Stimulated activated CD4-positive, alpha-beta T cell treated with anti-CD3 and anti-CD28 coated beads, Interleukin-4, amount 100 ng/mL, for 48 hours (primary cell): ENCODE measurements at places on chromosomes 1 and 21.
A peak's percentile ranks its signal among the peaks of the same experiment; 100 is the strongest.

GRCh38 chr1:99527078-99527477, 118.8 kb upstream of the PALMD start:
- DNase-seq: no peak

GRCh38 chr21:29164323-29164942, 34.0 kb downstream of the MAP3K7CL start:
- DNase-seq: no peak

DNA sequence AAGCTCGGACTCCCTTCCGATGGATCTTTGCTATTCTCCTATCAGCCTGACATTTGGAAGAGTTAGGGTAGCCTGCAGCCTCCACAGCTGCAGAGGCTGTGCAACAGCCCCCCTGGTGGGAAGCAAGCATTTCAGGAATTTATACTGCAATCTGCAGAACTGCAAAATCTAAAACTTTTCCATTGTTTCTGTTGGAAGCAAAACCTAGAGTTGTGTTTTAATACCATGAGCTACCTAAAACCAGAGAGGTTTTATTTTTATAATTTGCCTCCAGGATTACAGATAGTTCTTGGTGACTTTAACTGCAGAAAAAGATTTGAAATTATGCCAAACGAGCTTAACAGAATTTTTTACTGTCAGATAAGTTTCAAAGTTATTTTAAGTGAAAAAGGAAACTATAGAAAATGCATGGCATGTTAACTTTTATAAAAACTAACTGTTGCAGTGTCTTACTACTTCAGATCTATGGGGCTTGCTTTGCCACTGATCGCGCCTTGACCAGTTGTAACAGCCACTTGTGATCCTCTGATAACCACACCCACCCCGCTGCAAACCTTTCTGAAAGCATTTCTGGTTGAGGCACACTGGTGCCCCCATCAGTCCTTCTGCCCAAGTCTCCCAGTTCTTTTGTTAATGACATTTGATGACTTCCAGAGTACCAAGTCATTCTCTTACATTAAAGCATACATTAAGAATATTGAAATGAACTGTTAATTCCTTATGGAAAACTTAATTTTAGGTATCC, 64.8 kb downstream of the PRDM2 start:
- no peak for DNase-seq

DNA sequence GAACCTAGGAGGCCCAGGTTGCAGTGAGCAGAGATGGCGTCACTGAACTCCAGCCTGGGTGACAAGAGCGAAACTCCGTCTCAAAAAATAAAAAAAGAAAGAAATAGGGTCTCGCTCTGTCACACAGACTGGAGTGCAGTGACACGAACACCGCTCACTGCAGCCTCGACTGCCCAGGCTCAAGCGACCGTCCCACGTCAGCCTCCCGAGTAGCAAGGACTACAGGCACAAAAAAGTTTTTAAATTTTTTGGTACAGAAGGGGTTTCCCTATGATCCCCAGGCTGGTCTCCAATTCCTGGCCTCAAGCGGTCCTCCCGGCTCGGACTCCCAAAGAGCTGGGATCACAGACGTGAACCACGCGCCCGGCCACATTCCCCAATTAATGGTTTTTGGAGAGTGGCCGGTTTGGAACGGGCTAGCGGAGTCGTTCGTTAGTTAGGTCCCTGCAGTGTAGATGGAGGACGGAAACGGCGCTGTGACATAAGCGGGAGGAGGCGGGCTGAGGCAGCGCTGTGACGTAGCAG, 611 bp upstream of the GUK1 start:
- no peak for DNase-seq

DNA sequence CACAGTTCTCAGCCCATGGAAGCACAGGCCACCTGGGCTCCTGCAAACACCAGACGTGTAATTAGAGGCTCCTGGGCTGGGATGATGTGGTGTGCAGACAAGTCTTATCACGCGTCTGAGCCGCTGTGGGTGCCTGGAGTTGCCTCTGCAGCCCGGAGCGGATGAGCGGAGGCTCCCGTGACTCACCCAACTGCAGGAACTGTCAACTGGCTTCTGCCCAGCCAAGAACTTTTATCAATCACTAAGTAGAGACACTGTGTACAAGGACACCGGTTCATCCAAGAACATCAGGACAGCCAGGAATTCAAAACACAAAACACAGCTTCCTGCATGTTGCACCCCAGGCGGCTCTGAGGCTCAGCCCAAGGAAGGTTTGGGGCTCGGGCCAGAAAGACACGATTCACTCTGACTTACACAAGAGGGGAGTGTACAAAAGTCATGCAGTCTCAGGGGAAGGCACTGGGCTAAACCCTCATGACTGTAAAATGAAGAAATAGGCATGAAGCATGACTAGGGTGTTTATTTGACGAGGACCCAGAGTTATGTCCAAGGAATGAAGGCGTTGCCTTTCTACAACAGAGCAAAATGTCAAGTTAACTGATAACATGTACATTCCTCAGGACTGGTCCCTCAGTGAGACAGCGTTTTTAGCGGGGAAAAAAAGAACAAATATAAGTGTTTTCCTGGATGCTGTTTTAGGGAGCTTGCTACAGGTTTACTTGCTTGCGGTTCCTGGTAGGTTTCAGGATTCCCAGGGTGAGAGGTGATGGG, 21.1 kb downstream of the ERRFI1 start:
- no peak for DNase-seq

DNA sequence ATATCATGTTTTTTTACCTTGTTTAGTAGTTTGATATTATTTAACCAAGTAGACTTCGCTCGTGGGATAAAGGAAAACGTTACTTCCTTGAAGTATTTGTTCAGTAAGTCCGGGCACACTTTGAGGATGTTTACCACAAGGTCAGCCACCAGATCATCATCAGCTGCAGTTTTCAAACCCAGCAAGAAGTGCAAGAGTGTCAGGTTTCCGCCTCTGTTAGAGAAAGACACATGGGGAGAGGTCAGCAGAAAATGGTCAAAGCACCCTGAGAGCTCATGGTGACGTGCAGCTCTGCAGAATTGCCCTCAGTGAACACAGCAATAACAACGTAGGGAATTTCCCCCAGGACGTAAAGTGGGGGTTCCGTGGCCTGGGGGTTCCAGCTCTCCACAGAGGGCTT, 24.4 kb downstream of the URB1 start:
- no peak for DNase-seq

- DNase-seq: no peak
Measured at GRCh38 chr1:224805889-224806288, 123.6 kb upstream of the DNAH14 start.

DNA sequence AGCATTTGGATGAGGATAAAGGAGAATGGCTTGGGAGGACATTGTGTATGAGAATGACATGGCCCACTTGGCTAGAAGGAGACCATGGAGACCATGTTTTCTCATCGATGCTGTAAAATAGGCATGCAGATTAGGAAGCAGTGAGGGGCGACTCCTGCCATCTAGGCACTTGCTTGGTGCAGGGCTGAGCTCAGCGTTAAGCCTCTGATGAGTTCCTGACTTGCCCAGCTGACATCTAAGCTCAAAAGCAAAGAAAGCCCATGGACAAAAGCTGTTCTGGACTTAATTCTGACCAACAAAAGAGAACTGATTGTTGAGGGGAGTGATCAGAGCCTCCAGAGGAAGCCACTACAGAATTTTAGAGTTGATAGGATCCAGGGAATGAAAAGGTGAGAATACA, 74.5 kb downstream of the LRRN2 start:
- no peak for DNase-seq

DNA sequence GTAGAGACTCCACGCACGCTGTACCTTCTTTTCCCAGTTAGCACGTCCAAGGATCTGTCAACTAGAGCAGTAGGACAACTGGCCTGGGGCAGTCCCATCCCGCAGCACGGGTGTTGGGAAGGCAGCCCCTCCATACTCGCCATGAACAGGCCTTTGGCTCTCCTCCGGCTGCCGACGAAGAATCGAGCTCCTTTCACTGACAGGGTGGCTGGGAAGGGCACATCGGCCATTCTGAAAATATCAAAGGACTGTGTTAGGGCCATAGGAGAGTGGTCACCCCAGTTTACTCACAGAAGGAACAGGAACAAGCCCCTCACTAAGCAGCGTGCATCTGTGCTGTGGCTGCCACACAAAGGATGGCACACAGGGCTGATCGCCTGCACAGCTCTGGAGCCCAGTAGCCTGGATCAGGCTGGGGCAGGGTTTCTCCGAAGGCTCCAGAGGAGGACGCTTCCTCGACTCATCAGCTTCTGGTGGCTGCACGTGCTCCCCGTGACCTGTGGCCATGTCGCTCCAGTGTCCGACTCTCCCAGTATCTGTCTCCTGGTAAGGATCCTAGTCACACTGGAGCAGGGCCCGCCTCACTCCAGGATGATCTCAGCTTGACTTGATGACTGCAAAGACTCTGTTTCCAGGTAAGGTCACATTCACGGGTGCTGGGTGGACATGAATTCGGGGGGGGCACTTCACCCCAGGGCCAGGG, 8.9 kb downstream of the KRTAP10-1 start:
- DNase-seq: no peak

DNA sequence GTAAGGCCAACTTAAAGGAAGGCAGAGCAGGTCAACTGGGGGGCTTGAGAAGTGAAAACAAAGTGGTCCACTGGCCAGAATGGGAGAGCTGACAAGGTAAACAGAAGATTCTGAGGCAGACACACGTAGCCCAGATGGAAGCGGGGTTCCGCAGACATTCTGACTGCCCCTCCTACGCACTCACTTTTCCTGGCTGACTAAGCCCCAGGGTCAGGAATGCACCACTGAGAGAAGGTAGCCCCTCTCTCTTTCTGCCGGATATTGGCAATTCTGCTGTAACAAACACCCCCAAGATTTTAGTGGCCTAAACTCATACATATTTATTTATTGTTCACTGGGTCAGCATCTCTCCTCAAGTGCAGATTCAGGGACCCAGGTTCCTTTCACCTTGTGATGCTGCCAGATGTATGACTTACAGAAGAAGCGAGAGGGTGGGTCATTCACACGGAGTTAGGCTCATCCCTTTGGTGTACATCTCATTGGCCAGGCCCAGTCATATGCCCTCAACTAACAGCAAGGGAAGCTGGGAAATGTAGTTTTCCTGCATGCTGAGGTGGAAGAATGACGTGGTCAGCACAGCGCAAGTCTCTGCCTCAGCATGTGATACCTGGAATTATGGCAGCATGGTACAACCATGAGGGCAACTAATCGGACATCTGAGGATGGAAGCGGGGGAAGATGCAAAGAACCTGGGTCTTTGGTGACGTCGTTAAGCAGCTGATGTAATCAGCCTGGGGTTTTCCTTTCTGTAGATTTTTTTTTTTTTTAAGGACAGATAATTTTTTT, 43.4 kb upstream of the MRPS6 start:
- peak; percentile 33 for DNase-seq

DNA sequence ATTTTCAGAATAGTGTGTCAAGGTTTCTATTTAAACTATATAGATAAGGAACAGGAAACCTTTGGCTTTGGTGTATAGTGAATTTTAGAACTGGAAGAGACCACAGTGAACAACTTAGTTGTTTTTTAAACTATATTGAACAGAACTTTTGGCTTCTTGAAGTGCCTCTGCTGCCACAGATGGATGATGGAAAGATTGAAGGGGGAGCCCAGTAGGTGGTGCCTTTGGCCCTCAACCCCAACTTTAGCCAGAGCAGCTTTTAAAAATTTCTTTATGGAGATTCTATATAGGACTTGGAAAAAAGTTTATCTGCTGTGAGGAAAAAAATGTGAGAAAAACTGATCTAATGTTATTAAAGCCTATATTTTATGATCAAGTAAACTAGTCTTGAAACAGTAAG, 50.2 kb downstream of the SWT1 start:
- no peak for DNase-seq

DNA sequence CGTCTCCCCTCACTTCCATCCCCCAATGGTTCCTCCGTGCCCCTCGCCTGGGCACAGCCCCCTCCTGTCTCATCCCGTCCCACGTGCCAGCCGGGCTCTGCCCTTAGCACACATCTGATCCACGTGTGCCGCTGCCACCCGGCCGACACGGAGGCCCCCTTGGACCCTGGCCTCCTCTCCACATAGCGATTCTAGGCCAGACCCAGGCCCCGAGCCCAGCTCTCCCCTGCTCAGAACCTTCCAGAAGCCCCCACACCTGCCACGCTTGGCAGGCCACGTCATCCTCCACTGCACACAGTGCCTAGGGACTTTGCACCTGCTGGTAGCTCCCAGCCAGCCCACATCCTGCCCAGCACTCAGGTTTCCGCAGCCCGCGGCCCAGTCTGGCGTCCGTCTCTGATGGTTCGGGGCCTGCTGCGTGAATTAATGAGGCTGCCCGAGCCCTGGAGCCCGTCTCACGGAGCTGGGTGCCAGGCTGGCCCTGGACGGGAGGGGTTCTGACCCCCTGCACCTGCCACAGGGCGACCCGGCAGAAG, 20.1 kb downstream of the PLCH2 start:
- DNase-seq: no peak

DNA sequence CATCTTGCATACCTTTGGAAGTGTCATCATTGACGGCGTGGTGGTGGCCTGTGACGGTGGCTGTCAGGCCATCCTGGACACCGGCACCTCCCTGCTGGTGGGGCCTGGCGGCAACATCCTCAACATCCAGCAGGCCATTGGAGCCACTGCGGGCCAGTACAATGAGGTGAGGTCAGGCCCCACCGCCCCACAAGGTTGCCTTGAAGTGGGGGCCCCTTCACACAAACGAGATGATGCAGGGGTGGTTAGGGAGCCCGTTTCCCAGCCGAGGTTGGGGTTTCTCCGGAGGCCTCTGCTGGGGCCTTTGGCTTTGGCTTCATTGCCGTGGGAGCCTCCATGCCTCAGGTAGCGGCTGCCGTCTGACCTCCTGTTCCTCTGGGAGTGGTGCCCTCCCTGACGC, 29.6 kb downstream of the KCNA10 start:
- no peak for DNase-seq

GRCh38 chr1:50080904-50081586, 27.7 kb upstream of the ELAVL4 start:
- no peak for DNase-seq

DNA sequence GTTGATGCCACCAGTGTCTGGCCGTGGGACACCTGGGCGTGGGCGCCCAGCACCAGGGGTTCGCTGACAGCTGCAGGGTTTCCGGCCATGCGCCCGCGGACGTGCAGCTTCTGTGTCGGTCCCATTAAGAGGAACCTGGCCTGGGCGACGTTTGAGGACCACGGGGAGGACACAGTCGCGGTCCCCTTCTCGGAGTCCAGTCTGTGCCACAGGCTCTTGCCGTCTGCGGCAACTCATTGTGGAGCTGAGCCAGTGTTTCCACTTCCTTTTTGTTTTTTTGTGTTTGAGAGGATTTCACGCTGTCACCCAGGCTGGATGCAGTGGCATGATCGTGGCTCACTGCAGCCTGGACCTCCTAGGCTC, 1.6 kb upstream of the C1orf159 start:
- no peak for DNase-seq

GRCh38 chr1:181222972-181223505, 134.5 kb downstream of the IER5 start:
- DNase-seq: no peak

GRCh38 chr1:237316352-237316751, 274.4 kb downstream of the RYR2 start:
- no peak for DNase-seq

GRCh38 chr1:203906932-203907331, 45.5 kb downstream of the SNRPE start:
- no peak for DNase-seq
